ENCODE measurements at places on chromosomes 5 and 9.

DNA sequence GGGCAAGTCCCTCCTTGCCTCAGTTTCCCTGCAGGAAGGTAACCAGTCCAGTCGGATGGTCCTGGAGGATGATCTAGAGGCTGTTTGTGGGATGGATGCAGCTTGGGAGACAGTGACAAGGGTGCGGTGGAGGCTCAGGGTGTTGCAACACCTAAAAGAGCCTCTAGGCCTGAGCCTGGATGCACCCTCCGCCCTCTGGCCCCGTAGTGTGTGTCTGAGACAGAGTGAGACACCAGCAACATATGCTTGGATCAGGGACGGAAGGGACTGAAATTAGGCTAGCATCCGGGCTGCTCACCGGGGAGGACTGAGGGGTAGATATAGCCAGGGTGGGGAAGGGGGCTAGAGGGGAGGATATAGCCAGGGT lies 1.1 kb downstream of the CRAT start:
- peak; percentile 53 for DNase-seq

DNA sequence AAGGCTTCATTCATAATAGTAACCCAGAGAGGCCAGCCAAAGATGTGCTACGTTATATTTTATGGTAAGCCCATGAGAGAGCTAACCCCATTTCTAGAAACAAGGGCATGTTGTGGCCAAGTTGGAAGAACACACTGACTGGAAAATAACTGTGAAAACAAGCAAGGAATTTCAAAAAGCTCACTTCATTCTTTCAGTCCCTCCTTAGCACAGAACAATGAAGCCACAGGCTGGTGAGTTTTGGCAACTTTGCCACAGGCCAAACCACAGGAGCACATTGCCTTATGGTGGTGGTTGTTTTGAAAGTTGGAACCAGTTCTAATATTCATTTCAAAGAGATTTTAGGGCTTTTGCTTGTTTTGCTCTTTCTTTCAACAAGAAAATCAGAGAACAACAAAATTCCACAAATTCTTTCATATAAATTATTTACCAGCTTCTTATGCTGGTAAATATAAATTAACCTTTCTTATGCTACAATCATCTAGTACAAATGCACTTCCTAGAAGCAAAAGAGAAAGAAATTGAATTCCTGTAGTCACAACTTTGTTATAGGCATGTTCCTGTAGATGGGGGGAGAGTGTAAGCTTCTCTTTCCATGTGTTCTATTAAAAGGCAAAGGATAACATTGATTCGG lies 225.4 kb upstream of the RFX3 start:
- DNase-seq = no peak

- no peak for DNase-seq
These were observed 47.3 kb upstream of the TRMT10B start for GRCh38 chr9:37706290-37706689.

DNA sequence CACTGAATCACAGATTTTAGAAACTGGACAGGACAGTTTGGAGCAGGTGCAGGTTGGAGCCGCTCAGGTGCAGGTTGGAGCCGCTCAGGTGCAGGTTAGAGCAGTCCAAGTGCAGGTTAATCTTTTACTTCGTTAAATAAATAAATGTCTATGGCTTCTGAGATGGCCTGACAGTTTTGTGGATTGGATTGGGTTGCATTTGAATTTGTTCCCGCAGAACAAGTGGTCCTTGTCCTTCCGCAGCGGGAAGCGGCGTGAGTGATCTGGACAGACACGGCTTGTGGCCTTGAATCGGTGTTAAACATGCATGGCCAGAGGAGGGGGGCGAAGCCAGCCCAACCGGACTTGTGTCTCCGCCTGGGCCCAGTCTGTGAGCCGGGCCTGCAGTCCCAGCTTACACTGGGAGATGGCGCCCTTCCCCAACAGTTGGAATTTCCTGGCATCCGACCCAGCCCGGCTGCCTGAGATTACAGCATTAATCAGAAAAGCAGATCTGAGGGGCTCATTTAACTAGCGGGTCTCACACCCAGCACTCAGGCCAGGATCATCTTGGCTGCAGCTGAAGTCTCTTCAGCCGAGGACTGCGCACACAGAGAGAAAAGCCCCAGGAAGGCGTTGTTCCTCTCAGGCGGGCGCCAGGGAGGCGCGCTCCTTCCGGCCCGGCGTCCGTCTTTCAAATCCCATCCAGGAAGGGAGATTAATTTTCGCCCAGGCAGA lies 1.5 kb upstream of the OLFM1 start:
- peak; percentile 95 for DNase-seq

- DNase-seq = peak; percentile 30
These were observed 797 bp downstream of the TOR2A start for GRCh38 chr9:127734247-127734746.

DNA sequence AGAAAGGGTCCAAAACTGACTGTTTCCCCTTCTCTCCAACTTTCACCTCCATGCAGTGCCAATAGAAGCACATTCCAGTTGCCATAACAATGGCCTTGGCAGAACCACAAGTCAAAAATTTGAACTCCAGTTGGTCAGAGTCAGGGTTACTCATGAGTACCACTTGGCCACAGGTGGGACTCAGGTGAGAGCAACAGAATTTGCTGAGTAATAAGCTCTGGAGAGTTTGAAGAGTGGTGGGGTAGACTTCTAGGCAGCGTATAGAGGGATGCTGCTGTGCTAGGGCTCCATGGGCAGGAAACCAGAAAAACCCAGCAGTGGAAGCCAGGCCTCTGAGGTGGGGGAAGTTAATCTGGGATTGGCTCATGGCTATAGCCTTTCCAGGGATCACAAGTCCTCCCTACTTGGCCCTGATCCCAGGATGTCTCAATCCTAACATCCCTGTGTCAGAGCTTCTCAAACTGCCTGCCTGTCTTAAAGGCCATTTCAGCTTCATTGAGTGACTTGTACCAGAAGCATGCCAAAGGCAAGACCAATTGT lies 30.2 kb downstream of the SNX18 start:
- DNase-seq = peak; percentile 20

GRCh38 chr5:158419186-158419585 lies 560.2 kb upstream of the CLINT1 start:
- no peak for DNase-seq

DNA sequence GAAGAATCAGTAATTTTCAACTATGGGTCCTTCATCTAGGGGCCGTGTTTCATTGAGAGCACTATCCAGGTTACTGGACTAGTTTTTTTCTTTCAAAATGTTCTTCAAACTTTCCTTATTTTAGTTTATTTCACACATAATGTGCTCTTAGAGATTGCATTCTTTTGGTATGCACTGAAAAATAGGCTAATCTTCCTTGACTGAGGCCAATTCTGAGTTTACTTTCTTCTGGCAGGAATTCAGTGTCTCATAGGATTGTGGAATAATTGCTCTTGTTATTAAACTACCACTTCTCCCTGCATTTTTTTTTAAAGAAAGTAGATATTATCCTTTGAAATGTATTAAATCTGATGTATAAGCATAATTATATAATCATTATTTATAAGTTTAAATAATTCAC lies 624.5 kb downstream of the RAB3C start:
- no peak for DNase-seq

GRCh38 chr9:35829764-35830096 lies 702 bp downstream of the TMEM8B start:
- DNase-seq = no peak

GRCh38 chr5:137730336-137730735 lies 5.6 kb downstream of the KLHL3 start:
- no peak for DNase-seq

GRCh38 chr9:130421154-130421801 lies 23.5 kb upstream of the ASS1 start:
- DNase-seq = no peak

DNA sequence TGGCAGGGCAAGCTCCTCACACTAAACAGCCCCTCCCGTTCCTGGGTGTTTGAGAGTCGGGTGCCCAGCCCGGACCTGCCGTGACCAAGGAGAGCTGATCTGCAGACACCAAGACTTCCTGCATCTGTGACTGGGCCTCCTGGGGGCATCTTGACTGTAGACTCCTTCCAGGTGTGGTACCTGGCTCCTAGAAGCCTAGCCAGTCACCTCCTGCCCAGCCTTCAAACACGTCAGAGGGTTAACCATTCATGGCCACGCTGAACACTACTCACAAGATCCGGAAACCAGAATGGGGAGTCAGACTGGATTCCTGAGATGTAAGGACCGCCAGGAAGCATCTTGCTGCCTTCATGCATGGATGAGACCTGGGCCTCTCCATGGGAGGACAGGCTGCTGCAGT lies 3.7 kb upstream of the LCN2 start:
- DNase-seq = no peak

- DNase-seq = no peak
These were observed 608.1 kb upstream of the ADAMTS16 start for GRCh38 chr5:4531756-4532704.

GRCh38 chr5:83740741-83741140 lies 20.1 kb upstream of the HAPLN1 start:
- no peak for DNase-seq

DNA sequence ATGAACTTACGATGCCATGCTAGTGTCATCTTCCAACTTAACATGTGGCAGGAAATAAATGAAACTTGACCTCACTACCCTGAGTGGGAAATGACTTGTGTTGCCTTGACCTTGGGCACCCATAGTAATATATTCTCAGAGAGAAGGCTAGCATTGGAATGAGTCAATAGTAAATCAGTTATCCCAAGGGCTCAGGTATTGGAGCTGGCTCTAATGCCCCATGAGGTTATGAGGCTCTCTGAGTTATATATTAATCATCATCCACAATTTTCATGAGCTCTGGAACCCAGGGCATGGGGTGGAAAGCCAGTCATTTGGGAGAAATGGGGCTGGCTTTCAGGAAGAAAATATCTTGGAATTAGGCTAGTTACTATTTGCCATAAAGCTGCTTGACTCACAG lies 42.4 kb upstream of the SMIM32 start:
- DNase-seq = no peak

DNA sequence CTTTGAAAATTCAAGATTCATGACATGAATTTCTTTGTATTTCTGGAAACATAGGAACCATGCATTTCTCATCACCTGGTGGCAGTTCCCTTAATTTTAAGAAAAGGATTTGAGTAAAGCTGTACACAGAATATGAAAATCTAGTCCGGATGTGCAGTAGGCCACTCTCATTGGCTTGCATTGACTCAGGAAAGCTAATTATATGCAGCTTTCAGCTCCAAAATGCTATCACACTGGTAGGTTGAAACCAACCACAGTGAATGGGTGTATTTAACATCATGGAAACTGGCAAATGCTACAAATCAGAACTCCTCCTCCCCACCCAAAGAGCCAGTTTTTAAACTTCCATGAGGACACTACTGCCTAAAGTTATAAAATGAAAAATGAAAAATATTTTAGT lies 161.6 kb upstream of the FBXL17 start:
- no peak for DNase-seq

DNA sequence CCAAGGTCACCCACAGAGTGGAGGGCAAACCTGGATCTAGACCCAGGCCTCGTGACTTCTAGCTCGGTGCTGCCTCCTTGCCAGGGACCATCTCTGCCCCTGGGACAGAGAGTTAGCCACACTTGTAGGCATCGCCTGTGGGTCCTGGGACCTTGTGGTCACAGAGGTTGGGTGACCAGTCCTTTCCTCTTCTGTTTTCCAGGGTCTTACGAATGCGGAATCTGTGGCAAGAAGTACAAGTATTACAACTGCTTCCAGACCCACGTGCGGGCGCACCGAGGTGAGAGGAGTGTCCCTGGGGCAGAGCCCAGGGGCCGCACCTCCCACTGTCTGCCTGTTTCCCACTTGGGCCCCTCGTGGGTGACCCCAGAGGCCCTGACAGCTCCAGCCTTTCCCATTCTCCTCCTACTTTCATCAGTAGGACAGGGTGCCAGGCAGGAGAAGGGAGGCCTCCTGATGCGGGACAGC lies 76.3 kb downstream of the AMBP start:
- no peak for DNase-seq

DNA sequence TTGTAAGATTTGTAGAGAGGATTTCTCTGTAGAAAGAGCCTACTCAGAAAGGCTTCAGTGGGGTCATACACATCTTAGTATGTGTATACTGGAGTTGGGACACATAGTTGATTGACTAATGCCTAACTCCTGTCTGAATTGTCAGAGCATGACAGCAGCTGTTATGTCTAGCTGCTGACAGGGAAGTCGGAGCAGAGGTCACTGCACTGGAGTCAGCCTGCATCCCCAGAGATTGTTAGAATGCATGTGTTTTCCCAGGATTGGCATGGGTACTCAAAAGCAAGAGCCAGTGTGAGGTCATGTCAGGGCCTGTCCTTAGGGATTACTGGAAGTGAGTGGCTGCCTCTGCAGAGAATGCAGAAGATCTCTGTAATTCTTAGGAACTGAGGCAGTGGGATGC lies 82.7 kb downstream of the ITGA1 start:
- DNase-seq = peak; percentile 36

DNA sequence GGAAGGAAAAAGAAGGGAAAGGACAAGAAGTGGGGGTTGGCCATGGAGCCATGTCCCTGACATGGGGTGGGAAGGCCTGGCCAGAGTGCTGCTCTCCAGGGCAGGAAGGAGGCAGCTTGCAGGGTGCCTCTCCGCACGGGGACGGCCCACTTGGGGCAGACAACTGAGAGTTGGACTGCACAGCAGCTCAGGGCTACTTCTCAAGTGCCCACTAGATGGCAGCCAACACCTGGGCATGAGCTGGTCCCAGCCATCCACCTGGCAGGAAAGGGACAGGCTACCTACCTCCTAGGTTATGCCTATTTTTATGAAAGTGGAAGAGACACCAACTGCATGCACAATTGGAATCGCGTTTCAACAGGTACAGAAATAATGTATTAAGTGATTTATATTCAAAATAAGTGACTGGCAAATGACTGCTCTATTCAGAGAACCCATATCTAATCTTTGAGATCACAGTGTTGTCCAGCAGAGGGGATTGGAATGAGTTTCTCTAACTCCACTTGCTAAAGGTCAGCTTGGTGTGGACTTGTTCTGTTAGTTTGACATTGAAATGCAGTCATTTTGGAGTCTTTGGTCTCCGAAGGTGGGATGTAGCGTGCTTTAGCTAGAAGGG lies 113.4 kb downstream of the SYK start:
- DNase-seq = peak; percentile 77

- DNase-seq = peak; percentile 66
These were observed 73.8 kb upstream of the RAI14 start for GRCh38 chr5:34582371-34582770.

DNA sequence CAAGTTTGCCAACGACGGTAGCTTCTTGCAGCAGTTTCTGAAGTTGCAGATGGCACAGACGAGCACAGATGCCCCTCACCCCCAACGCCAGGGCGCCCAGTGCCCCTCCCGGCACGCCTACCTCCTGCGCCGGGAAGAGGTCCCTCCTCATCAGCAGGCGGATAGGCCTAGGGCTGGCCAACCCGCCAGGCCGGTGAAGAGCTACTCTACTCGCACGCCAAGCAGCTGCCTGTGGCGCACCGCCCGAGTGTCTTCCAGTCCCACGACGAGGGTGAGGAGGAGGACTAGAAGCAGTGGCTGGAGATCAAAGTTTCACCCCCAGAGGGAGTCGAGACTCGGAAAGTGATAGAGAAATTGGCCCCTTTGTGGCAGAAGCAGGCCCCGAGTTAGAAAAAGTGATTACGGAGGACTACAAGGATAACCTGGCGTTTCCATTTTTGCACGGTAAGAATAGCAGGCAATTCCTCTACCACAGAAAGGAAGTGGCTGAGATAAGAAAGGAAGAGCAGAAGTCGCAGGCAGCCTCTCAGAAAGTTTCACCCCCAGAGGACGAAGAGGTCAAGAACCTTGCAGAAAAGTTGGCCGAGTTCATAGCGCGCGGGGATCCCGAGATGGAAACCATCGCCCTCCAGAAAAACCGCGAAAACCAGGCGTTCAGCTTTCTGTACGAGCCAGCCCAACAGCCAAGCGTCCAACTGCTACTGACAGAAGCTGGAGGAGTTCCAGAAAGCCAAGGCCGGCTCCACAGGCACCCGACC lies 170.4 kb downstream of the HINT1 start:
- DNase-seq = no peak
